Suppressor macrophage (primary cell): ENCODE measurements at places on chromosomes 3 and 15.

DNA sequence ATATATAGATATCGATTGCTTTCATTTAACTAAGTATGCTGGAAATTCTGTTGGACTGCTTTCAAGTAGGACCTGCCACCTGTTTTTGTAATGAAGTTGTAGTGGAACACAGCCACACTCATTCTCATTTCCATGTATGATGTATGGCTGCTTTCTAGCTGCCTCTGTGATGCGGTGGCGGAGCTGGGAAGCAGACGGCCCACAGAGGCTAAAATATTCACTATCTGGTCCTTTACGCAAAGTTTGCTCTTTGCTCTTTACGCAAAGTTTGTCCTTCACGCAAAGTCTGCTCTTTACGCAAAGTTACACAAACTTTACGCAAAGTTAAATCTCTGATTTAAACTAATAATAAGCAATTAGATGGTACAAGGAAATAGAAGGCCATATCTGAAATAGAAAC lies 91.5 kb downstream of the DLG1 start:
- DNase-seq, result no peak

DNA sequence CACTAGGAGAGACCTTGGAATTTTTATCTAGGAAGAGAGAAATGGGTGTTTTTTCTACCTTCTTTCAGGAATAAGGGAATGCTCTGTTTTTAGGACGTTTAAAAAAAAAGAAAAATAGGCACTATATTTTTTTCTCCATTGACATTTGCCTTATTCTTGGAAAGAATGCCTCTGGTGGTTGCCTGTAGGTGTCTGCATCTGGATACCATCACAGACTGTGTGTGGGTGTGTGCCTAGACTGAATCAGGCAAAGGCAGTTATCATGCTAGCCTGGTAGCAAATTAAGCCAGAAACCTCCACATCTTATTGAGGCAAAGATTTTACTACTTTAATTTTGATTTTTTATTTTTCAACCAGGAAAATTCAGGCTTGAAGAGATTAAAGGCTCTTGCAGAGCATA lies 513.6 kb upstream of the KCNMB2 start:
- peak; percentile 8 for DNase-seq

DNA sequence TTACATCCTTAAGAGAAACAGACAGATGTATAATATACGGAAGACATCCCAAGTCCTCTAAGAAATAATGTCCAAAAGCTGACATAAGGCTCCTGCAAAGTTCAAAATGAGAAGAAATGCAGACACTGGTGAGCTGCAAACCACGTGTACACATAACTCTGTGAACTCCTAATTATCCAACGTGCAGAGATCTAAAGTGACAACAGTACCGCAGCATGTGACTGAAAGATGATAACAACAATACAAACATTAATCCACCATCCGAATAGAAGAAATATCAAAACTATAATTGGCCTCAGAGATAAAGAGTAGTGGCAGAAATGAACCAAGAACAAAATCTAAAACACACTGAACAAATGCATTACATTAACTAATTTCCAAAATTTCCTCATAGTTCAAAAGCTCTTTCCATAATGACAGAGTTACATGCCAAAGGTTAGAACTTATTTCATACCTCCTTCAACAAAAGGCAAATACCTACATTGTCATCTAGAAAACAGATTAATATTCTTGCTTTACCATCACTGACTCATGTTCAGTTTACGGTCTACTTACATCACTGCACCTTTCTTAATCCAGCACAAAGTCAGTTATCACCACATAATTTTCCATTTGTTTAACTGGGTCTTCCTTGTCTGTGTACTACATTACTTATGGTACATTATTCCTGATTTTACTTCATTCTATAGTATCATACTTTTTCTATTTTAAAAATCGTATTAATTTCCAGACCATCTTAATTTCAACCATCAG lies 2.2 kb downstream of the PDCD10 start:
- DNase-seq, result no peak

DNA sequence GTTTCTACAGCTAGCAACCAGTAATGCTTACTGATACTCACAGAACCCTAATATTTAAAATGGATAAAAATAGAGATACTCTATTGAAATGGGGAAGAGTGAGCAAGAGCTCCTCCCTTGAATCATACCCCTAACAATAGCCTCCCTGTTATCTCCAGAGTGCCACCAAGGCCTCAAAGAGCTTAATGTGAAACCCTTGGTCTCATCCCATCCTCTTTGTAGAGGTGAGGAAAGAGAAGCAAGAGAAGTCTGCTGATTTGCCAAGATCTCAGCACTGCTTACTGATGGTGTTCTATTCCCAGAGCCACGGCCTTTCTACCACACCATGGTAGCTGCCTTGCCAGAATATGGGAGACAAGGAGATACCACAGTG lies 463.4 kb upstream of the PROK2 start:
- no peak for DNase-seq

- DNase-seq, result no peak
Measured at GRCh38 chr3:194582196-194582905, 50.9 kb downstream of the TMEM44 start.

- no peak for DNase-seq
Measured at GRCh38 chr3:114730397-114730796, 416.7 kb downstream of the ZBTB20 start.

GRCh38 chr3:14583548-14584091 lies 43.5 kb upstream of the GRIP2 start:
- no peak for DNase-seq

- peak; percentile 78 for DNase-seq
Measured at GRCh38 chr15:70741107-70741531, 22.2 kb downstream of the UACA start.
